Activated CD4-positive, alpha-beta T cell treated with anti-CD3 and anti-CD28 coated beads, Interleukin-2, amount 10 ng/mL, durations not matched to agents 7 days and 5 days (primary cell): ENCODE measurements at places on chromosomes 6 and 20. TPM values are rescaled to one million over a fixed set of nuclear protein-coding genes. Genes with fewer than 3 reads are reported as not detected.

Gene PTCRA
- total RNA-seq: not detected

Gene SAMD5
- total RNA-seq: not detected

Gene LY6G6F
- total RNA-seq: not detected

Gene EYS
- not detected for total RNA-seq

Gene PPIL1
- total RNA-seq: 27.0 TPM

GRCh38 chr6:96522465-96523009 lies 931 bp downstream of the UFL1 start:
- H3K4me1 ChIP-seq: peaks cover 19% of the 10 kb centered on the region
- peak overlapping the region; percentile 100 for H3K27ac ChIP-seq
- peak; percentile 35 for DNase-seq
- H3K4me3 ChIP-seq: peak overlapping the region; percentile 99

DNA sequence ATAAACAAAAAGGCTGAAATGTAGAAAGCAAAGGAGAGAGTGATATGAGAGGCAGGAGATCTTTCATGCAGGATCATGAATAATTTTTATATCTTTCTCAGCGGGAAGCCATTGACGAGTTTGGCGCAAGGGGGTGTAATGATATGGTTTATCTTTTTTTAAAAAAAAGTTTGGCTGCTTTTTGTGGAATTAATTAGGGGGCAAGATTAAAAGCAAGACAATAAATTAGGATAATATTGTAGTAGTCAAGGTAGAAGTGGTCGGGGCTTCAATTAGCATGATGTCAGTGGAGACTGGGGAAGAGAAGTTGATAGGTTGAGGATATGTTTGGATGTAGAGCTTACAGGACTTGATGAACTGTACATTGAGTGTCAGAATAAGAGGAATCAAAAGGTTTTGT lies 4.0 kb downstream of the SENP6 start:
- no peak for DNase-seq
- no peak overlapping the region for H3K27ac ChIP-seq
- H3K4me1 ChIP-seq: peaks cover 67% of the 10 kb centered on the region
- H3K36me3 ChIP-seq: peaks cover 27% of the 10 kb centered on the region
- no peaks in the 10 kb centered on the region for H3K27me3 ChIP-seq
- no peak overlapping the region for H3K4me3 ChIP-seq

DNA sequence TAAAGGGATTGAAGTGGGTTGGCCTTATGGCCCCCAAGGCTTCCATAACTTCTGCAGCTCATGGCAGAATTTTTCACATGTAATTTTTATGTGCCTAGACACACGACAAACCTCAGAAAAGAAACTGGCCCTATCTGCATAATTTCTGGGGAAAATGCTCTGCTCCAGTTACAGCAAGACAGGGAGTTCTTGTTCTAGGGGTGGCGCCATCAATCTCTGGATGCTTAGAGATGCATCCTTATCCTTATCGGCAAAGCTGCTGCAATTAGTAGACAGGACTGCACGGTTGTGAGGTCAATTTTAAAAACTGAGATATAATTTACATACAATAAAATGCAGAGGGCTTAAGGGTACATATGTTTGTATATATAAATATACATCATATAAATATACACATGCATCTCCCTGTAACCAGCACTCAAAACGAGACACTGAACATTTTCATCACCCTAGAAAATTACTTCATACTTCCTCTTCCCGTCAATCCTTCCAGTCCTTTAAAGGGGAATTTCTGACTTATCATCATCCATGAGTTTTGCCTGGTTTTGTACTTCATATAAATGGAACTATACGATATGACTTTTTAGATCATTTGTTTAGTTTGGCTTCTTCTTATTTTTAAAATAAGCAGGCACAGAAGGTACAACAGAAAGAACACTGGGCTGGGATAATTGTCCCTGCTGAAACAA lies 10.2 kb downstream of the ELMO2 start:
- H3K4me1 ChIP-seq: peaks cover 35% of the 10 kb centered on the region
- H3K36me3 ChIP-seq: peaks cover 55% of the 10 kb centered on the region
- no peak for DNase-seq
- no peak overlapping the region for H3K27ac ChIP-seq
- no peaks in the 10 kb centered on the region for H3K27me3 ChIP-seq

GRCh38 chr6:41967312-41968287 lies 26.0 kb upstream of the CCND3 start:
- no peaks in the 10 kb centered on the region for H3K27me3 ChIP-seq
- H3K4me3 ChIP-seq: no peak overlapping the region
- no peak for DNase-seq
- peaks cover 25% of the 10 kb centered on the region for H3K36me3 ChIP-seq

DNA sequence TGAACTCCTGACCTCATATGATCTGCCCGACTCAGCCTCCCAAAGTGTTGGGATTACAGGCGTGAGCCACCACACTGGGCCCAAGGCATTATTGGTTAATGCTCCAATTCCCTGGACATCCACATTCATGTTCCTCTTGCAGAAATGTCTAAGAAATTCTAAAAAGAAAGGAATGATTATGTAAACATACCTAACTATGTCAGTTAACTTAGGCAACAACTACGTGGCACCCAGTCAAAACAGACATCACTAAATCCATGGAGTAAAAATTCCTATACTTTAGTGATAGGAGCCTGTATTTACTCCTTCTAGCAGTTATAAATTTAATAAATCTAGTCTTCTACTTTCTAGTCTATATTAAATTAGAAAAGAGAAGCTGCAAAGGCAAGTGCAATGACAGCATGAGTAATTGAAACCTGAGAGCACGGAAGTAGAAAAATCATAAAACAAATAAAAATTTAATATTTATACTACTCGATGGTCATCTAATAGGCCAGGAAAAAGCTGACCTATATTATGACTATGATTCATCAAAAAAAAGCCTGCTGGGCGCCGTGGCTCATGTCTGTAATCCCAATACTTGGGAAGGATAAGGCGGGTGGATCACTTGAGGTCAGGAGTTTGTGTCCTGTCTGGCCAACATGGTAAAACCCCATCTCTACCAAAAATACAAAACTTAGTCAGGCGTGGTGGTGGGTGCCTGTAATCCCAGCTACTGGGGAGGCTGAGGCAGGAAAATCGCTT lies 4.2 kb downstream of the AHI1 start:
- peaks cover 16% of the 10 kb centered on the region for H3K4me1 ChIP-seq
- no peak for DNase-seq
- no peak overlapping the region for H3K4me3 ChIP-seq
- no peak overlapping the region for H3K27ac ChIP-seq
- no peaks in the 10 kb centered on the region for H3K27me3 ChIP-seq
